ENCODE measurements at places on chromosomes 2 and 18. TPM values are rescaled to one million over a fixed set of nuclear protein-coding genes. Genes with fewer than 3 reads are reported as not detected.

DNA sequence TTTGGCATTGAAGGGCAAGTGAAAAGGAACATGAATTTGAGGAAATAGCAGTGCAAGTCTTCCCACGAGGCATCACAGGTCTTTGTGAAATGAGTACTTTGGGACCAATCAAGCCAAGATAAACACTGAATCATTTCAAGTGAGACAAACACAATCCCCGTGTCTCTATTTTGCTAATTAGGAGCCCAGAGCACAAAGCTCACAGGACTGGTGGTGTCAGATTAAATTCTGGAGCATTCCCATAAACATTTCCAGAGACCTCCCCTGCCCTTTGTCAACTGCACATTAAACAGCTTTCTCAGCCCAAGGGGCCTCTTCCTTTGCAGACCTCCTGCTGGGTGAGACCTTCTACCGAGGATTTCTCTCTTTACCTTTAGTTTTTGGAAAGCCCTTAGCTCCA lies 50.7 kb downstream of the DAPL1 start:
- no peak overlapping the region for H3K27ac ChIP-seq
- no peak overlapping the region for H3K4me3 ChIP-seq
- peaks cover 2% of the 10 kb centered on the region for H3K27me3 ChIP-seq
- no peaks in the 10 kb centered on the region for H3K4me1 ChIP-seq
- DNase-seq: no peak

DNA sequence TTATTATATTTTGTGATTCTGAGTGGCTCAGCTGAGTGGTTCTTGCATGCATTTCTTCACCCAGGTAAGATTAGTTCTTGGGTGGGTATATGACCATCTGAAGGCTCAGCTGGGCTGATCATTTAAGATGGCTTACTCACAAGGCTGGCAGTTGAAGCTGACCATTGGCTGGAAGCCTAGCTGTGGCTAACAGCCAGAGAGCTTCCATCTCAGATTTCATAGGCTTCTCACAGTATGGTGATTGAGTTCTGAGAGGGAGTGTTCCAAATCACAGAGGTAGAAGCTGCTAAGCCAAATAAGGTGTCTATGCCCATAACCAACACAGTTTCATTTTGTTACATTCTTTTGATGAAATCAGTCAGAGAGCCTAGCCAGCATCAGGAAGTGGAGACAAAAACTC lies 117.4 kb upstream of the RPRM start:
- no peak for DNase-seq
- no peak overlapping the region for H3K27ac ChIP-seq
- H3K27me3 ChIP-seq: no peaks in the 10 kb centered on the region

- peaks cover 22% of the 10 kb centered on the region for H3K4me1 ChIP-seq
- DNase-seq: peak; percentile 77
- H3K36me3 ChIP-seq: no peaks in the 10 kb centered on the region
- H3K27me3 ChIP-seq: peaks cover 31% of the 10 kb centered on the region
- H3K27ac ChIP-seq: no peak overlapping the region
- no peak overlapping the region for H3K4me3 ChIP-seq
These were observed 128.7 kb downstream of the LYPD6B start for GRCh38 chr2:149167001-149167780.

DNA sequence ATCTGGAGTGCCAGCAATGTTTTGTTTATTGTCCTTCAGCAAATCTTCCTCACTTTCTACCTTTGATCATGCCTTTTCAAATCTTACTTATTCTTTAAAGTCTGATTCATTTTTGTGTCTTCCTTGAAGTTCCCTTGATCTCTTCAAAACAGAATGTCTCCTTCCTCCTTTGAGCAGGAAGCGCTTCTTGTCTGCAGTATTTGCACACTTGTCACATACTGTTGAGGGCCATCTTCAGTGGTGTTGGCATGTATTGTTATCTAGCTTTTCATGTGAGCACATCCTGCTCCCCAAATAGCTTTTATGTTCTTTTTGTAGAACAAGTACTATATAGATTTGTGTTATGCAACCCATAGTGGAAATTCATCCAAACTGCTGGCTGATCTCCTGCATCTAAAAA lies 5.9 kb upstream of the CERS6 start:
- no peak for DNase-seq
- peaks cover 27% of the 10 kb centered on the region for H3K4me1 ChIP-seq
- H3K27ac ChIP-seq: no peak overlapping the region
- no peak overlapping the region for H3K4me3 ChIP-seq
- no peaks in the 10 kb centered on the region for H3K27me3 ChIP-seq

The HOXD9 gene
- not detected for total RNA-seq

The SGPP2 gene
- 7.1 TPM for total RNA-seq
